ENCODE measurements at places on chromosomes 2 and 18.

GRCh38 chr2:111965062-111965461 lies 66.7 kb downstream of the MERTK start:
- no peak for DNase-seq

- DNase-seq, result no peak
Measured at GRCh38 chr2:240325016-240326007, 110.2 kb upstream of the GPC1 start.

- DNase-seq, result no peak
Measured at GRCh38 chr2:212646698-212647366, 108.2 kb upstream of the ERBB4 start.

DNA sequence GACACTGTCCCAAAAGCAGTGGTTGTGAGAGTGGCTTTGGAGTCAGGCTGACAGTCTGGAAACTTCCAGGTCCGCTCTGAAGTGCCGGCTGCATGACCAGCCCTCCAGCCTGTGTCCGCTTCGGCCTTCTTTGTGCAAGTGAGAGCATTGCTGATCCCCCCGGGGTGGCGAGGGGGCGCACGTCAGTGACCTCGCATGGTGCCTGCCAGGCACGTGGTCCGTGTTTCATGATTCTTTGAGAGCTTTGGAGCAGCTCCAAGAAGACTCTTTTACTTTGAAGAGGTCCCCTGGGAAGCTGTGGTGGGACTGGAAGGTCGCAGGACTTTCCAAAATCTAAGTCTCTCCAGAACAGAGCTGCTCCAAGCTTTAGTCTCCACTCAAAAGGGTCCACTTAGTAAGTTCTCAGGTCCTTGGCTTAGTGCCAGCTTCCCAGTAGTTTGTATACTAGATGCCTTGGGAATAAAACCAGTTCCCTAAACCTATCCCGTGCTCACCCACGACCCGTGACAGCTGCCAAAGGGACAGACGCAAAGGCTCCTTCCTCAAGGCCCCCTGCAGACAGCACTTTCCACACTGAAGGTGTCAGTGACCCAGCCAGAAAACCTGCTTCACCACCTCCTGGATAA lies 68.8 kb downstream of the ADI1 start:
- no peak for DNase-seq

DNA sequence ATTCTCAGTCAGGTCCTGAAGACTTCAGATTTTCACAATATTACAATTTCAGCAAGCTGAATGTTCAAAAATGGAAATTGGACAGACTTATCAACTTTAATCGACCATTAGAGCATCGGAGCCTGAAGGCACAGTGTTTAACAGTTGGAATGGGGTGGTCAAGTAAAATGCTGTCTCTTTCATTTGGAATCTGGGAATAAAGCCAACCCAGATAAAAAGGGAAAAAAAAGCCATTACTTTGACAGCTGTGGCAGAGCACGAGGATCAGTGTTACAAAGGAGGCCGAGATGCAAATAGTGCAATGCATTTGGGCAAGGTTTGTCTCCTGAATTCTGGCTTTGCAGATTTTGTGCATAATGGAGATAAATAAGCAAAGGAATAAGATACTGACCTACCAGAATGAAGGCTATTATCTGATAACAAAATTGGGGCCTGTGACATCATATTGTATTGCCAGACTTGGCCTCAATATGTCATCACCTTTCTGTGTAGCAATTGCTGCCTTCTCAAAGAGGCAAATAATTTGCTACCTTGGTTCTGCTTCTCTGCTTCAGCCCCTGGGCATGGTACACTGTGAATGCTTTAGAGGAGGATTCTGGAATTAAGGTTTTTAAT lies 277.5 kb upstream of the KLHL29 start:
- no peak for DNase-seq

DNA sequence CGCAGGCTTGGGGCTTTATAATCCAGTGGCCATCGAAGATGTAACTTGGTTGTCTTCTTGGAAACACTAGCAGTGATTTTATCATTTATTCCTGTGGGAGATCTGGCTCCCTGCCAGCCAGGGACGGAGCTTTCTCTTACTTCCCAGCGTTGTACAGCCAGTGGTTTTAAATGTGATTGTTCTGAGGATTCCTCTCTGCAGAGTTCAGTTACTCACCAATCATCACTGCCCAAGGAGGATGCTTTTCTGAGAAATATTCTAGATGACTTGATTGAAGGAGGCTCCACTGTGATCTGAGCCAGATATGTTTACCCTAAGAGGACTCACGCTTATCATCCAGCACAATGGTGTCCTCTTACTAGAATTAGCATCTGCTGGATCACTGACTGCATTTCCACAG lies 744.3 kb downstream of the RNF144A start:
- DNase-seq, result no peak

- no peak for DNase-seq
Measured at GRCh38 chr2:187050409-187050998, 201.5 kb upstream of the ZSWIM2 start.

DNA sequence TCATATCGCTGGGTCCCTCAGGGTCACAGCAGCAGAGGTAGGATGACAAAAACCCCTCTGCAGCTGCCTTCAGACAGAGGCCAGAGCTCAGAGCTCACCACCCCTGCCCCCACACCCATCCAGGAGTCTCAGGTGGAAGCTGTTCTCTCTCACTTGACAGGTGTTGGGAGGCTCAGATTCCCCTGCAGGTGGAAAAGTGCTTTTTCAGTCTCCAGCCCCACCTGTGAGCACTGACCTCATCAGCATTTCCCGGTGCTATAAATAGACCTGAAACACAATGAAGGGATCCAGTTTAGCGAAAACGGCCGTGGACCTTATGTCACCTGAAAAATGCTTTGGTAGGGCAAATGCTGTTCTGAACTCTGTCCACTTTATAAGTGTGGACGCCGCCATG lies 254.9 kb downstream of the NDUFA10 start:
- no peak for DNase-seq

GRCh38 chr2:109611467-109612095 lies 2.2 kb downstream of the SEPTIN10 start:
- DNase-seq, result no peak

DNA sequence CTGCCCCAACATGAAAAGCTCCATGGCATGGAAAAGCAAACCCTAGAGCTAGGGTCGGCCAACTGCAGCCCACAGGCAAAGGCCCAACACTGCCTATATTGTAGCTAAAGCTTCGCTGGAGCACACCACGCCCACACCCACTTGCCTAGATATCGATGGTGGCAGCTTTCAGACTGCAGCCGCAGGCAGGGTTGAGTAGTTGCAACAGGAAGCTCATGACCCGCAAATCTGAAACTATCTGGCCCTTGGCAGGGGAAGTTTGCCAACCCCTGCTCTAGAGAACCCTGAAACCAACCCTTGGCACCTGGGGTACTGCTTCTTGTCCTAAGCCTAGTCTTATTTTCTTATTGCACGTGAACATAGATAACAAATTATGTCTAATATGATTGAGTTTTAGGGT lies 250.0 kb downstream of the SOX11 start:
- DNase-seq, result no peak

GRCh38 chr2:181805228-181806038 lies 86.1 kb upstream of the ITPRID2 start:
- DNase-seq, result no peak
